ENCODE measurements at places on chromosomes 12 and 14. TPM values are rescaled to one million over a fixed set of nuclear protein-coding genes. Genes with fewer than 3 reads are reported as not detected.

DNA sequence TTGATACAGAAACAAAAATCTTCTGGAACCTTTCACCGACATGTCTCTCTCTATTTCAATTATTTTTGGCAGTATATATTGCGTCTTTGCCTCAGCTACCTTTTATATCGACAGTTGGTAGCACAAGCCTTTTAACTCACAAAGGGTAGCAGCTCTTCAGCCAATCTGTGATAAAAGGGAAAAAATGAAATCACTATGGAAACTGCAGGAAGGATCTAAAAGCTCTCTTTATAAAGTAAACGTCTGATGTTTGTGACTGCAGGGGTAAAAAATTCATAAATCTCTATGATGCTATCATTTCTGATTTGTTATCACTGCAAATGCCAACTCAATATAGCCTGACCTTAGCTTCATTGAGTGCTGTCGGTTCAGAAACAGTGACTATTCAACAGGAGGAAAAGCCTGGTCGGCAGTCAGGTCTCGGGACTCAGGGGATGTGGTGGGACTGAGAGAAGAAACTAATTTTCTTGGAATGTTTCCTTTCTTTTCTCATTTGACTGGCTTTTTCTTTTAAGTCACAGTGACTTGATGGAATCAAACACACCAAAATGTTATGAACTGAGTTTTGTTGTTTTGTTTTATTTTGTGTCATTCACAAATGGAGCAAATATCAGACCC, 5.9 kb upstream of the RMST start:
- no peak for DNase-seq

The CLEC12A gene
- total RNA-seq, result not detected

The COX8C gene
- not detected for total RNA-seq

The RBM19 gene
- total RNA-seq, result 15.1 TPM

DNA sequence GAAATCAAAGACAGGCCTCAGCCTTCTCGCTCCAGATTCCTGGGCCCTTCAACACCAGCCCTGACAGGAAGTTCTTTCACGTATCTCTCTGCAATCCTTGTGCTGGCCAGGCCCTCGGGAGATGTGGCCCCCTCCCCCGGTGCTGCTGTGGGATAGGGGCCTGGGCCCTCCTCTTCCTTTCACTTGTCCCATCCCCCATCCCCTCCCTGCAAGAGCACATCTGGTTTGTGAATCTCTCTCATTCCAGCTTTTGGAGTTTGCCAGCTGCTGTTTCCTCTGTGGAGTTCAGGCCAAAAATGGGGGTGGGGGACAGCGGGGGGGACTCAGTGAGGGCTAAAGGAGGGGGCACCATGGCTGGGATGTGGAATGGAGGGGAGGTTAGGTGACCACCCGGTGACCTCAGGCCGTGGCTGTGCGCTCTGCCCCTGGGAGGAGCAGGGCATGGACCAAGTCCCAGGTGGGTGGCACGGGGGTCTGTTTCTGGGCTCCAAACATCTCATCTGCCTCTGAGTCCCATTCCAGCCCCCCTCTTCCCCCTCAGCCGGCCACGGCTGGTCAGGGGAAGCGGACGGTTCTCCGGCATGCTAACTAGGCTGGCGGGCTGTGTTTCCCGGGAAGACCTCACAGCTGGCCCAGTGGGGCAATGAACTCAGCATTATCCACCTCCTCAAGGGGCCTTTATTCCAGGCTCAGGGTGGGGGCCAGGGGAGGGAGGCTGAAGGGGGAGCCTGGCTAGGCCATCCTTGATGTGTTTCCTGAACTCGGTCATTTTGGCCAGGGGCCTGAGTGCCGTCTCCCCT, 7.4 kb downstream of the LRP1 start:
- no peak for DNase-seq

The PRB2 gene
- total RNA-seq, result not detected

- no peak for DNase-seq
Measured at GRCh38 chr14:101082436-101083384, 179.2 kb upstream of the RTL1 start.

The CD163L1 gene
- 8.8 TPM for total RNA-seq

DNA sequence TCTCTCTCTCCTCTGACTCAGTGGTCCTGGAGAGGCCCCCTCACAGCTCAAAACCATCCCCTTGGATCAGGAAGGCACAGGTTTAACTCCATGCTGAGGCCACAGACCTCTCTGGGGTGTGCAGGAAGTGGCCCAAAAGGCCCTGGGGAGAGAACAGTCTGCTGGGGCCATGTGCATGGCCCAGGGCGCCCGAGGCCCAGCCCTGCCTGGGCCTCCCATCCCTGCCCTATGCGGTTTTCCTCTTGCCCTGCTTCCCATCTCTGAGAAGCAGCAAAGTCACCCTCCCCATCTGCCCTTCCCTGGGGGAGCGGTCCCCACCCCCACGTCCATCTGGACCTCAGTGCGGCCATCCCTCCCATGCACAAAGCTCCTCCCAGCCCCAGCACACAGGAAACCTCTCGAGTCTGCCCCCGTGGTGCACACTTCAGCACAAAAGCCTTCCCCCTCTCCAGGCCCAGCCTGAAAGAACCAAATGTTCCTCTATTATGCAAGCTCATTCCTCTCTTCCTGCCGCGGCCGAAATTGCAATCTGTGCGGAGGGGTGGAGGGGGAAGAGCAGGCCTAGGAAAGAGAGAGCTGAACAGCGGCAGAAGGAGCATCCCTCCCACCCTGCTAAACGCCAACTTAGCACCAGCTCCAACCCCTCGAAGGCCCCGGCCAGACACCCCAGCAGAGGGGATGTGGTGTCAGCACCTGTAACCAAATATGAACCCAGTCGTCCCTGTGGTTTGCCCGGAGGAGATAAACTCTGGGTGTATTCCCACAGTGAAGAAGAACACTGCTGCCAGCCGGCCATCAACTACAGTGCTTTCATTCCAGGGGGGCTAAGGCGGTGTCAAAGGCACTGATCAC, 108.5 kb downstream of the SCARB1 start:
- DNase-seq, result no peak

DNA sequence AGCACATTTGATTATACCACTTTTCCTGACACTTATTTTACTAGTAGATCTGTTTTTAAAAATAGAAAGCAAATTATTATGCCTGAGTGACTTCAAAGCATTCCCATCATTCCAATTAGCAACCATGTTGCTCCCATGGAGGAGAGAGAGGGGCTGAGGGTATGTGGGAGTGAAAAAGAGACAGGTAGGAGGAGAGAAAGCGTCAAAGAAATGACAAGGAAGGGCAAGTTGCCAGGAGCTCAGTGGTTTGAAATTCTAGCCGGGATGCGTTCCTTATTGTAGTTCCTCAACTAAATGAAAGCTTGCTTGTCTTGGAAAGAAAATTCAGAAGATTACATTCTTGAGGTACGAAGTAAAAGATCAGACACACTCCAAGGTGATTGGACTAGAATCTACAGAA, 92.4 kb upstream of the PKP2 start:
- DNase-seq, result no peak

The IRF9 gene
- 24.9 TPM for total RNA-seq

The KRT83 gene
- 0.05 TPM for total RNA-seq

- no peak for DNase-seq
Measured at GRCh38 chr14:99413911-99414310, 66.7 kb downstream of the SETD3 start.

GRCh38 chr14:61489932-61490331, 168.6 kb downstream of the PRKCH start:
- DNase-seq, result no peak

GRCh38 chr14:24801024-24801423, 167.0 kb upstream of the GZMB start:
- no peak for DNase-seq

DNA sequence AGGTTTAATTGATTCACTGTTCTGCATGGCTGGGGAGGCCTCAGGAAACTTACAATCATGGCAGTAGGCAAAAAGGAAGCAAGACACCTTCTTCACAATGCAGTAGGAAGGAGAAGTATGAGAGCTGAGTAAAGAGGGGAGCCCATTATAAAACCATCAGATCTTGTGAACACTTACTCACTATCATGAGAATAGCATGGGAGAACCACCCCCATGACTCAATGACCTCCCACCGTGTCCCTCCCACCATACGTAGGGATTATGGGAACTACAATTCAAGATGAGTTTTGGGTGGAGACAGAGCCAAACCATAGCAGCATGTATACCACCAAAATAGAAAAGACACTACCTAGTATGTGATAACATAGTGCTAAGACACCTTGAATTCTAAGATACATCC, 2.9 kb upstream of the HMGA2 start:
- no peak for DNase-seq

The CRIP1 gene
- total RNA-seq, result not detected

DNA sequence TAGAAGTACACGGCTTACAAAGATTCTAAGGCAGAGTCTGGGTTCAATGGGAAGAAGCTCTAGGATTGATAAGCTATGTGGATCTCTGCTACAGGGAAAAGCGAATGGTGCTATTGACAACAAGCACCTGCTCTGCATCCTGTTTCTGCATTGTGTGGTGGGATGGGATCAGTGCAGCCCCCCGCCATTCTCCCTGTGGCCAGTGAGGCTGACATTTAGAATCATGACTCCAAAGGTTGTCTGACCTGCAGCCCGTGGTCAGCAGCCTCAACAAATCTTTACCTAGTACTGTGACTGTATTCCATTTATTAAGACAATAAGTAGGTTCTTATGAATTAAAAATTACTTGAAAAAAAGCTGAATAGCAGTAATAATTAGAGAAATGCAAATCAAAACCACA, 1477.0 kb upstream of the TMEM132C start:
- DNase-seq, result no peak

- DNase-seq, result no peak
Measured at GRCh38 chr14:104572668-104573067, 6.9 kb upstream of the C14orf180 start.

DNA sequence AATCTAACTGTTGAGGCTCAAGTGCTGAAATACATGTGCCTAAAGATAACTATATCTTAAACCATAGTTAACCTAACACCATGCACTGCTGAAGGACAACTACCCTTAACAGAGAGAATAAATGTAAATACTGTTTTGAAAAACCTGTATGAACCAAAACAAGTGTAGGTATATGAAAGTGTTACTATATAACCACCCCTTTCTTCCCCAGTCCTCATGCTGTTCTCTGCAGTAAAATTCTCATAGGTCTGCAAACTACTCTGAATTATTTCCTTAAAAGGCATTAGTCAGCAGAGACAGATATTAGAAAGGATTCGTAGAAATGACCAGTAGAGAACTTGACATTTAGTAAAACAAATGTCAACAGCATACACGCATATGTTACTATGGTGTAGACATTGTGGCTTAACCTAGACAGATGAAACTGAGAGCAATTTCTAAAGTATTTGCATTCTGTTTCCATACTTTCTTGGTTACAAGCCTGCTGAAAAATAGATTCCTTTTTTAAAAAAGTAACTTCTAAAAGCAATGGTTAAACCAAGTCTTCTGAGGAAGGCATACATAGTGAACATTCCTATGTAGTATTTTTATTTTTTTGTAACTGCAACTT, 13.9 kb downstream of the CSRP2 start:
- no peak for DNase-seq

DNA sequence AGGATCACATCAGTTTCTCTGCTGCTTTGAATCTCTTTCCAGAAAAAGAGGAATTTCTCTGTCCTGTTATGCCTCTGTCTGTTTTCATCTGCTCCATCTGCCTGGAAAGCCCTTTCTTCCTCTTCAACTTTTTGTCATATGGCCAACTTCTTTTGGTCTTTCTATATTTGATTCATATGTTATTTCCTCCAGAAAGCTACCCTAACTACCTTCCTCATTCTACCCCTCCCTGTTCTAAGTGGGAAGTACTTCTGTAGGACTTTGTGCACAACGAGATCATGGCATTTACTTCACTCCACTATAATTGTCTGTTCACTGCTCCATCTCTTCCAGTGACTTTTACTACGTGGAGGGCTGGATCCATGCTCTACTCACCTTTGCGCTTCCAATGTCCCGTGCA, 5.9 kb downstream of the CLEC4D start:
- DNase-seq, result no peak

GRCh38 chr12:11578461-11578993, 70.9 kb upstream of the ETV6 start:
- no peak for DNase-seq

DNA sequence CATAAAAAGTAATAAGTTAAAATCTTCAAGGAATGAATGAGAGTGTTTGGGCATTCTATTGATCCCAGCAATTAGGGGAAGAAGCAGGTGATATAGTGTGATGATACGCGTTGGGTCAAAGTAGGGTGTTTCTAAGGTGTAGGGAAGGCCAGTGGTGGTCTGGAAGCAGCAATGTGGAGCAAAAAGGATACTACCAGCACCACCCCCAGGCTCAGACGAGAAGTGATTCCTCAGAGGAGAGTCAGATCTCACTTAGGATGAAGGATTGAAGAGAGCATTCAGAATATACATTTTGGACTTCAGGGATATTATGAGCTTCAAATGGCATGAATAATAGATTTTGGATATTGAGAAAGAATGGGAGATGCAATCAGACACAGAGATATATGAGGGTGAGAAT, 497.6 kb downstream of the RMST start:
- DNase-seq, result no peak

DNA sequence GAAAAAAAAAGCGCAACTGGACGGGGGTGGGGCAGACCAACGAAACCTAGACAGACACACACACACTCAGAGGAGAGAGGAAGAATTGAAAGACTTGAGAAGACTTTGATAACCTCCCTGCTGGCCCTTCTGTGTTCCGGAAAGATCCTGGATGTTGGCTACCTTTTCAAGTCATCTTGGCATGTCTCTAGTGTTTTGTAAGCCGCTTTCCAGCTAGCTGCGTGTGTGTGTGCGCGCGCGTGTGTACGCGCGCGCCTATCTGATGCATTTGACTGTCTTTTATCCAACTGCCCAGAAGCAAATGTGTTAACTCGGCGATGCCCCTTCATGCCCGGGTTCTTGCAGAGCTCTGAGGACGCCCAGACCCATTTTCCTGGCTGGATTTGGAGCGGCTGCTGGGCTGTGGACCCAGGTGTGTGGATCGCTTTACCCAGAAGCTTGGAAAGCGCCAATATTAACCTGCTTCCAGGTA, 664 bp downstream of the LRFN5 start:
- DNase-seq, result no peak

The TAS2R42 gene
- not detected for total RNA-seq

The C12orf50 gene
- not detected for total RNA-seq

- DNase-seq, result no peak
Measured at GRCh38 chr12:113857371-113857770, 108.8 kb downstream of the RBM19 start.

The FGF6 gene
- not detected for total RNA-seq

DNA sequence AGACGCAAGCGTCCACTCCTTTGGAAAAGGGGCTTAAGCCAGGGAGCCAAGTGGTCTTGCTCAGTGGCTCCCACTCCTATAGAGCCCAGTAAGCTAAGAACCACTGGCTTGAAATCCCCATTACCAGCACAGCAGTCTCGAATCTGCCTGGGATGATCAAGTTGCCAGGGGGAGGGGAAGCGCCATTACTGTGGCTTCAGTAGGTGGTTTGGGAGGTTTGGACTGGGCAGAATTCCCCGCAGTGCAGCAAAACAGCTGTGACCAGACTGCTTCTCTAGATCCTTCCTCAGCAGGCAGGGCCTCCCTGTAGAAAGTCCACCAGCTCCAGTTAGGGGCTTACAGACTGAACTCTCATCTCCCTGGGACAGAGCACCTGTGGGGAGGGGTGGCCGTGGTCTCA, 115.4 kb downstream of the TMEM117 start:
- DNase-seq, result no peak
